T1000 (cell line): ENCODE measurements at places on chromosomes 12 and 14.

DNA sequence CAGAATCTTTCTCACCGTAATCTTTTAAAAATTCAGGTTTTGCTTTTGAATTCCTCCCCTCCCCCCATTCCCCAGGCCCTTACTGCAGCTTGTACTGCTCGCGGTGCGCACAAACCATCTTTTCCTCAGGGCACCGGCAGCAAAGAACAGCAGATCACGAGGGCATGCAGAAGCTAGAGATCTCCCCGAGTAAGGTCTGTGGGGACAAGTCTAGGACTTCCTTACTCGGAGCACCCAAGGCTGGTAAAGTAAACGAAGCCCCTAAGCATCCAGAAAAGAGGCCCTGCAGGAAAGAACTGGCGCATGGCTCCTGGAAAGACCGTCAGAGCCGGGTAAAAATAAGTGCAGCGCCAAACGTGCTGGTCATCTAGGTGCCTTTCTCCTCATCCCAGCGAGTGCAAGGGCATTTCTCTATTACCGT lies 727 bp downstream of the LDHB start:
- DNase-seq, result no peak

DNA sequence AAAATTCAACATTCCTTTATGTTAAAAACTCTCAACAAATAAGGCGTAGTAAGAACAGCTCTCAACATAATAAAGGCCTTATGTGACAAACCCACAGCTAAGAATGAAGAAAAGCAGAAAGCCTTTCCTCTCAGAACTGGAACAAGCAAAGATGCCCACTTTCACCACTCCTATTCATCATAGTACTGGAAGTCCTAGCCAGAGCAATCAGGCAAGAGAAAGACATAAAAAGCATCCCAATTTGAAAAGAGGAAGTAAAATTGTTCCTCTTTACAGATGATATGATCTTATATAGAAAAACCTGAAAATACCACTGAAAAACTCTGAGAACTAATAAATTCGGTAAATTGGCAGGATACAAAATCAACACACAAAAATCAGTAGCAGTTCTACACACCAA lies 52.1 kb downstream of the STON2 start:
- DNase-seq, result no peak

DNA sequence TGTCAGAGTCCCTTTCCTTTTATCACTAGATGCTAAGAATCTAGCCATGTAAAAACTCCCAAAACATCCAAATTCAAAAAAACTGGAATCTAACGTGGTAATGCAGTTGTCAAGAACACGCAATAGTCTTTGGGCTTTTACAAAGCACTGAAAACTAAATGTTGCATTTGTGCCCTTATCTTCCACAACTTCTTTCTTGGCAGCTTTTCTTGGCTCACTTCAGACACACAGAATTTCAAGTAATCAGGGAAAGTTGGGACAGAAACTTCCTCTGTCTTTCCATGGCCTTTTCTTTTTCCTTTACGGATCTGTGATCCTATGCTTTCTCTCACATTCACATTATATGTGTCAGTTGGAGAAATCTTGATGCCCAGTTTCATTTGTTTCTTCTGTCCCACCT lies 136.0 kb downstream of the CRADD start:
- DNase-seq, result no peak

DNA sequence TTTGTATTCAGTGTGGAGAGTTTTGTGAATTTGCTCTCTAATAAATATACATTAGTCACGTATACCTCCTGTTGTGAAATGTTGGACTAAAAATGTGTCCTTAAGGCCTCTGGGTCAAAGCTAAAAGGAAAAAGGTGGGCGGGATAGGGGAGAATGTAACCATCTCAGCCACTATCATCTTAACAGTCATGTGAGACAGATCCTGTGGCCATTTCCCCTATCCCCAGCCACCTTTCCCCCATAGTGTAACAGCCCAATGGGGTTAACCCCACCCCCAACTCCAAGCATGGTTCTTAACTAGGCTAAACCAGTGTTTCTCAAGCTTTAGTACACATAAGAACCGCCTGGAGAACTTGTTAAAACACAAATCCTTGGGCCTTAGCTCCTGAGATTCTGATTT lies 6.5 kb upstream of the ITPR2 start:
- no peak for DNase-seq
